ENCODE measurements at places on chromosomes 3 and 15.

GRCh38 chr3:123755501-123755900, 128.6 kb downstream of the MYLK start:
- DNase-seq, result no peak

DNA sequence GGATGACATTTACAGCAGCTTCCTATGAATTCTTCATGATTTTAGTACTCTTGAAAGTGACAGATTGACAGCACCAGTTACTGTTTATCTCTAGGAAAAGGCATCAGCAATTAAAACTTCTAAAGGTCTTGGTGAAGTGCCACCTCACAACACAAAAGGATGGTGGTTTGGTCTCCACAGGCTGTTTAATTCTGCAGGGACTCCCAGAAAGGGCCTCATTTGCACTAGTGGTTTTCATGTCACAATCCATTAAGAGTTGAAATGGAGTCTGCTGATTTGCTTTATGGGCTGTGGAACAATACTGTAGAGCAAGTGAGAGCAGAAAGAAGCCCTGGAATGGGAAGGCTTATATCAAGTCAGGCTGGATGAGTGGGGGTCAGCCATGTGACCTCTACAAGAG, 225.3 kb upstream of the KCNMB2 start:
- DNase-seq, result no peak

GRCh38 chr15:99437315-99438223, 128.2 kb upstream of the MEF2A start:
- peak; percentile 6 for DNase-seq

DNA sequence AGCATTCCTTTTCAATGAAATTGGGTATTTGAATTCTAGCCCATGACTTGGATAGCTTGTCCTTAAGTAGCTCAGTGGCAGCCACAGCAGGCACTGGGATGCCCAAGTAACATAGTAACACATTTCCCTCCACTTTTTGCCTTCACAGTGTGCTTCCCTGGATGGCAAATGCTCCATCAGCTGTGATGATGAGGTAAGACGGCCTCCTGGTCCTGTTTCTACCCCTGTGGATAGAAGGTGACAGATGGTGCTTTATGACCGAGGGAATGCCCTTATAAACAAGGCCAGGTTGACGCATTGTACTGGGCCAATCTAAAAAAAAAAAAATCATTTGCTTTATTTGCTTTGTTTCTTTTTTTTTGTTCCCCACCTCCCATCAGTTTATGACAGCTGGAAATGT, 41.8 kb upstream of the LRTM1 start:
- DNase-seq, result no peak

DNA sequence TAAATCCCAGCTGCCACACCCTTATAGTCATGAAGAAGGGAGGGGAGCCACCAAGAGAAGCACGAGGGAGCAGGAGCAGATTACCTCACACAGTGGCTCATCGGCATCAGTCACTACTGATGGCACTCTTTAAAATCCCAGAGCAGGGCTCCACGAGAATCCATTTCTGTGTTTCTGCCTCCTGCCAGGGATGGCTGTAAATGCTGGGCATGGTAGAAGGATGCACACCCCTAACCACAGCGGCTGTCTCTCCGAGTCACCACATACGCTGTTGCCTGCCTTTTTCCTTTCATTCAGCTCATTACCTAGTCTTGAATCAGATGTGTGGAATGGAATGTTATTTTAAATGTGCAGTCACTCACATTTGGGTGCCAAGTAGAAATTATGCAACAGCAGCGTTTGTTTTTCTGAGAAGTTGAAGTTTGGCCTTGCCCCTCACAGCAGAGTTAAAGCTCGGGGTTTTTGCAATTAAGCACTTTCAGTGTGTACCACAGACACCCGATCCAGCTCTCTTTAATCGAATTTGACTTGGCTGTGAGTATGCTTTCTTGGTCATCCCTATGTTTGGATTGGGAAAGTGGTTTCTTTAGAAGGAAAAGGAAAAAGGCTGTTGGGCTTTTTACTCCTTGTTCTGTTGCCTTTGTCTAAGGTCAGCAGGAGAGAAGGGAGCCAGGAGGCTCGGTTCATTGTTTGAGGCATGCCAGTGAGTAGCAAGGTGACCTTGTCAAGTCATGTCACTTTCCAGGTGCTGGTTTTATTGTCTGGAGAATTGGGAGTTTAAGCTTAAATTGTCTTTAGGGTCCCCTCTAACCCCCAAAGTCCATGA, 284.2 kb upstream of the TPM1 start:
- DNase-seq, result no peak

GRCh38 chr15:56411122-56411749, 46.0 kb downstream of the TEX9 start:
- DNase-seq, result no peak

GRCh38 chr3:153166206-153166605, 4.2 kb downstream of the RAP2B start:
- no peak for DNase-seq

- DNase-seq, result no peak
These were observed 37.3 kb upstream of the CDV3 start for GRCh38 chr3:133535971-133536881.

- DNase-seq, result no peak
These were observed 34.0 kb upstream of the CILP start for GRCh38 chr15:65245096-65245856.

DNA sequence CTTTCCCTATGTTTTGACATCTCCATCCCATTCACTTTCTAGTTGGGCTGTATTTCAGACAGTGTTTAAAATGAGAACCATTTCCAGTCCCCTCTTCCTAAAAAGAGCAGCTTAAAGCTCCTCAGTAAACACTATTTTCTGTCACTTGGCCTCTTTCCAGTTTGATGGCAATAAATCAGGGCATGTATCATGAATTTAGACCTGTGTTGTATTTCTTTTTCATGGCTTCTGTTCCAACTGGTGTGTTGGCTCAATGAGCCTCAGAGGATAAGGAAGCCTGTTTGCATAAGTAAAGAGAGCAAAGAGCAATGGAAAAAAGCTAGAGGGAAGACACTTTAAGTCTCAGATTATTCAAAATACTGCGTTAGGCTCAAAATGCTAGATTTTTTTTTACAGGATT, 7.2 kb downstream of the CCDC80 start:
- DNase-seq, result peak; percentile 56

DNA sequence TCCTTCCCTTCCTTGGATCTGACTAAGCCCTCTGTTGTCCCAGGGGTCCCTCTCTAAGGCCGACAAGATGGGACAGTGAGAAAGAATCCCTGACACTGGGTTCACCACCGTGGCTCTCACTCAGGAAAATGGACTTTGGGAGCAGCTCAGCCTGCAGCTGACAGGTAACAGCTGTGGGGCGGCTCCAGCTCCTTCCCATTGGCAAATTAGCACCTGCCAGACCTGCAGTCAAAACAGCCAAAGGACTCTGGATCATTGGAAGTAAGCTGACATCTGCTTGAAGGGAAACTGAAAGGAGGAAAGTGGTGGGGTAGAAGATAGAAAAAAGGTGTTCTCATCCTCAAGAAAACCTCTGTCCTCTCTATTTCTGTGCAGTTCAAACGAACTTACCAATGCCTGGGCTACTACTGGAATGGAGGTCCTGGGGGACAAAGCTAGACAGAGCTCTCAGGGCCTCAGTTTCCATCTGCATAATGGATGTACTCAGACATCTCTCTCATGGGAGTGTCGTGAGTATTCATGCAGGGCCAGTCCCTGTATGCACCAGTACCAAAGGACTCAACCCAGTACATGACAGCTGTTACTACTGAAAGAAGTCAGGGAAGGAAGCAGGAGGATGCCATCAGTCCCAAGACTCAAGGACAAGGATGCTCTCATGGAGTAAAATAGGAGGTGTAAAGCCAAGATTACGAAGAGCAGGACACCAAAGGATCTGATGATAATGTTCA, 53.6 kb upstream of the DCLK3 start:
- no peak for DNase-seq
